ENCODE measurements at places on chromosomes 2 and 18. TPM values are rescaled to one million over a fixed set of nuclear protein-coding genes. Genes with fewer than 3 reads are reported as not detected.

Gene LDLRAD4
- 0.54 TPM for total RNA-seq

Gene ONECUT2
- total RNA-seq: under 0.01 TPM

Gene TUBA4B
- total RNA-seq: not detected

Gene HK2
- 20.0 TPM for total RNA-seq

Gene DTNB
- total RNA-seq: 11.7 TPM

Gene TXNDC2
- total RNA-seq: 0.16 TPM

Gene NOL4
- not detected for total RNA-seq

Gene ZSWIM2
- total RNA-seq: not detected

Gene FHOD3
- total RNA-seq: 3.0 TPM

Gene NEU2
- not detected for total RNA-seq

Gene ICOS
- total RNA-seq: not detected

Gene SPP2
- total RNA-seq: not detected
